Mammary epithelial cell (primary cell): ENCODE measurements at places on chromosomes 7 and 10. TPM values are rescaled to one million over a fixed set of nuclear protein-coding genes. Genes with fewer than 3 reads are reported as not detected.
A peak's percentile ranks its signal among the peaks of the same experiment; 100 is the strongest.

- peak; percentile 51 for DNase-seq
These were observed at the start of gene AGAP3 for GRCh38 chr7:151085691-151086620. Gene AGAP3 (plus strand): TSS chr7:151086475. CDS start chr7:151086742, 267 bp downstream.

DNA sequence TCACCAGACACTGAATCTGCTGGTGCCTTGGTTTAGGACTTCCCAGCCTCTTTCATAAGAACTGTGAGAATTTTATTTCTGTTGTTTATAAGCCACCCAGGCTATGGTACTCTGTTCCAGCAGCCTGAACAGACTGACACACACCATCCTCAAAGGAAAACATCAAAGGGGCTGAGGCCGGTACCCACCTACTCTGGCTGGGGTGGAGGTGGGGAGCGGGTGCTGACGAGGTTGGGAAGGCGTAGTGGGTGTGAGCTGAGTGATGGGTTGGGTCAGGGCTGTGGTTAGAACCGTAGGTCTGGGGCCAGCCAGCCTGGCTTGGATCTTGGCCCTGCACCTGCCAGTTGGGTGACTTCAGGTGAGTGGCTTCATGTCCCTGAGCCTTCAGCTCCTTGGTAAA, 136.3 kb downstream of the SH3PXD2A start:
- no peak for DNase-seq

C7orf57 gene
- 2.0 and 2.6 TPM in 2 replicates for total RNA-seq

GRCh38 chr7:34083440-34083839, 178.1 kb downstream of the BMPER start:
- no peak for DNase-seq

DNA sequence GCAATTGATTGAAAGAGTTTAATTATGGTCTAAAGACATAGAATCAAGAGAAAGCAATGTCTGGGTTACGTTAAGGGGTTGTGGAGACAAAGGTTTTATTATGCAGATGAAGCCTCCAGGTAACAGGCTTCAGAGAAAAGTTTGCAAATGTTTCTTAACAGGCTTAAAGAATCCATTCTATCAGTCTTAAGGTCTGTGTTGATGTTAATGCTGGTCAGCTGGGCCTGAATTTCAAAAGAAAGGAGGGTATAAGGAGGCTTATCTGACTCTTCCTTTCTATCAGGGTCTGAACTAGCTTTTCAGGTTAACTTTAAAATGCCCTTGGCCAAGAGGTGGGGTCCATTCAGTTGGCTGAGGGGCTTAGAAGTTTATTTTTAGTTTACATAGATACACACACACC, 1004.5 kb upstream of the C7orf33 start:
- no peak for DNase-seq

DNA sequence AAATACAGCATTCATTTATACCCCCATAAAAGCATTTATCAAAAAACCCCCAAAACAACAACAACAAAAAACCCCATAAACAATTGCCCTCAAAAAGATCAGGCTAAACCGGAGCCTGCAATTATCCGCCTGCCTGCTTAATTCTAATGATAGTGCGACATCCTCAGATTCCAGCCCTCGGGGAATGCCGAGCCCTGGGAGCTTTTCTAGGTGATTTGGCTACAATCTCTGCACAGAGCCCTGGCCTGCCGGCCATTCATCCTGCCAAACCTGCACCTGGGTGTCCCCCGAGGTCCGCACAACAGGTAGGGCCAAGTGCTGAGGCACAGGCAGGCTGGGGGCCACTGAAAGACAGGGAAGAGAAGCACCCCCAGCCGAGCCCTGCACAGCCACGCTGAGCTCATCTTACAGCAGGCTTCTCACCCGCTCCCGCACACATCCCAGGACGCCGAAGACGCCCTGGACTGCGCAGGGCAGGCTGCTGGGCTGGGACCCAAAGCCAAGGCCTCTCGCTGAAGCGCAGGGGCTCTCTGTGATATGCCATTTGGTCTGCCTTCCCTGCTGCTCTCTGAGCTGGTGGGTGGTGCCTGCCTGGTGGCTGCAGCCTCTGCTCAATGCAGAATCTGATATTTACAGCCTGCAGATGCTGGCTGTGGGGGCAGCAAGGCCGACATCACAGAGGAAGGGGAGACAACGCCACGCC, 57.5 kb downstream of the CAMK2B start:
- DNase-seq, result no peak

GRCh38 chr7:132558815-132559214, 17.5 kb downstream of the PLXNA4 start:
- no peak for DNase-seq

DNA sequence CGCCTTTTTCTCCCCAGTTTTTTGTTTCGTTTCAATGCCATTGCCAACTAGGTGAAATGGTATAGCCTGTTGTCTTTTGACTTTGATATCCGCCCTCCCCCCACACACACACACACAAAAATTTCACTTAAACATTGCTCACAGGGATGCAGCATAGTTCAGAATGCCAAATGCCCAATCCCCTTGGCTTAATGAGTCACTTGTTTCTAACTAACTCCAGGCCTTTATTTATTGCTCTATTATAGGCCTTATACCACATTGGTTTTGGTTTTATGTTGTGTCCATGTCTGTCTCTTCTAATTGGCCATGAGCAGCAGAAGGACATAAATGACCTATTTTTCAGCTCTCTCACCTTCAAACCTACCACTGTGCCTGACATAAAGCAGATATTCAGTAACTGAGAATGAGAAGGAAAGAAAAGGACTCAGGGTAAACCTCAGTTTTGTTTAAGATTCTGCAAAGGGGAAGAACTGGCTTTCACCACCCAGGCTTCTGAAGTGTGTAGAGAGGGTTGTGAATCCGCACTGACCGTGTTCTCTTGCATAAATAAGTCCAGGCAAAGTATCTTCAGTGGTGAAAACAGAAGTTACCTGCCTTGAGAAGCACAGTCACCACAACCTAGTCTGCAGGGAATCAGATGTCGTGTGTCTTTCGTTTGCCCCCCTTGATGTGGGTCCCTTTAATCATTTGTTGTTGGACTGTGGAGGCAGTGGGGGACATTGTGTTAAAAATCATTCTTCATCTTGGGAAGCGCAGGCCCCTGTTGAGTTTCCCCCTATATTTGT, 139.8 kb downstream of the CELF2 start:
- DNase-seq, result no peak

GRCh38 chr7:114901771-114902170, 20.1 kb upstream of the MDFIC start:
- DNase-seq, result peak; percentile 84

OGA gene
- 82.4 TPM for total RNA-seq

CYP2W1 gene
- total RNA-seq, result not detected

DNA sequence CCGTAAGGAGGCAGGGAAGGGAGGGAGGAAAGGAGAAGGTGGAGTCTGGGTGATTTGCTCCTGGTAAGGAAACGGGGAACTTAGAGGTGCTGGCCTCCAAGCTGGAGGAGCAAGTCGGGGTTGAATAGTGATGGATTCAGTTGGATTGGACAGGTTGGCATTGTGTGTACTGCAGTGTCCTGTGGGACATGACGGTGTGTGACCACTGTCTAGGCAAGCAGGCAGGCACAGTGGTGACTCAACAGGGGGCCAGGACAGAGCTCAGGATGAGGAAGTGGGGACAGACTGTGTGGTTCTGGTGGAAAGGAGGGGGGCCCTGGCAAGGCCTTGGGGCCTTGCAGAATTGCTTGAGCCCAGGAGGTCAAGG, 48.8 kb downstream of the COL26A1 start:
- no peak for DNase-seq

GRCh38 chr10:86254081-86254480, 112.5 kb downstream of the GRID1 start:
- DNase-seq, result no peak
